HFFc6 (cell line): ENCODE measurements at places on chromosomes 5 and 9.
A peak's percentile ranks its signal among the peaks of the same experiment; 100 is the strongest.

DNA sequence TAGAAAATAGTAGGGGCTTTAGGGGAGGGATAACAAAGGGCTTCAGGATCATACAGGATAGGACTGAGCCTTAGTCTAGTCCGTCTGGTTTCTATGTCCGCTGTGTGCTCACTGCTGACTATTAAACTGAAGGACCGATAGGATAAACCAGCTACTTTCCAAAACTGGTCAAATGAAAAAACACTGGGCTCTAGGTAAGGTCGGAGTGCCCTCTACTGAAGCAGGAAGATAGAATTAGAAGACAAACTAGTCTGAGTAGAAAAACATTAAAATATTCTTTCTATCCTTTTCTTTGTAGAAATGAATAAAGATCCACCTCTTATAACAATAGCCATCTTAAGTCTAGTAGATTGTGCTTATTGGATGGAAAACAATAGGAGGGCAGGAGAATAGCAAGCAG, 133.6 kb downstream of the CEMIP2 start:
- DNase-seq = no peak

- no peak for DNase-seq
Measured at GRCh38 chr9:87642330-87643106, 83.4 kb upstream of the CTSL start.

DNA sequence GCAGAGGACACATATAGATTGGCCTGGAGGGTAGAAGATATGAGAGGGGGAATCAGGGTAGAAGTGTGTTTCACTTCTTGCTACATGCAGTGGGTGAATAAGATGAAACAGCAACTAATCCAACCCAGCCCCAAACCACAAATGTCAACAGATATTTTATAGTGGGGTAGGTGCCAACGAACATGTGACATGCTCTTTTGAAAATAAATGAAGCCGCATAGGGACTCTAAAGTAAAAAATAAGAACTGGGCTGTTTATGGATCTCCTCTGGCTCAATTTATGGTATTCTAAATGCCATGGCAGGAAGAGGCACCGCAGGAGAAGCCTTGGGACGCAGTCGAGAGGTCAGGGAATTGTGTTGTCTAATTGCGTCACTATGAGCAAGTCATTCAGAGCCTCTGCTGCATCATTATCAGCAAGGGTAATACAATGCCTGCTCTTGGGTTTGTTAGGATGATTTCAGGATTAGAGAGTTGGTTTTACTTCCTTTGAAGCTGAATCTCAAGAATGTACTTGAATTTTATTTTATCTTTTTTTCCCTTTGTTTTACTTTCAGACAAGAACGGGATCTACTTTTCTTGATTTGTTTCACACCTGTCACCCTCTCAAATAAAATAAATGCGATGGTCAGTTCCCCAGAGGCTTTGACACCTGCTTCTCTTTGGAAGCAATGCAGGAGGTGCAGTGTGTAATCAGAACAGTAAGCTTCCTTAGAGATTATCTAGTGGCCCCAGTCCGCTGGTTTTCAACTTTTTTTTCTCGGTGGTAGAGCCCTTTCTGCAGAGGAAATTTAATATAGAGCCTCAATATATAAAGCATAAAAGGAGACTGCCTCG, 375.6 kb upstream of the CLINT1 start:
- DNase-seq = no peak

DNA sequence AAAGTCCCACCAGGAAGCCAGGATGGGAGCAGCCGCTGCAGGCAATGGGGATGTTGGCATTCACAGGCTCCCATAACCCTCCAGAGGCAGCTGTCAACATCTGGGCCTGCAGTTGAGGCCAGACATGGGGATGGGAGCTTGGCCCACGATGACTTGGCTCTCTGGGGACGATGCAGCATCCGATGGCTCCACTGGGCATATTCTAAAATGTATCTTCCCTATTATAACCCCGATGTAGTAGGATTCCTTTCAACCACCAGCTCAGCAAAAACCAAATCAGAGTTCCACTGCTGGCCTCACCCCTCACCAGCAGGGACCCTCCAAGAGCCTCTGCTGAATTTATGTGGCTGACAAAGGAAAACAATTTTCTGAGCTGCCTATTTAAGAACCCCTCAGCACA, 7.1 kb downstream of the SPRY4 start:
- DNase-seq = no peak

- DNase-seq = peak; percentile 84
Measured at GRCh38 chr5:90529939-90530677, 724 bp upstream of the LYSMD3 start.

- no peak for DNase-seq
Measured at GRCh38 chr5:1503241-1504068, 20.3 kb downstream of the LPCAT1 start.

DNA sequence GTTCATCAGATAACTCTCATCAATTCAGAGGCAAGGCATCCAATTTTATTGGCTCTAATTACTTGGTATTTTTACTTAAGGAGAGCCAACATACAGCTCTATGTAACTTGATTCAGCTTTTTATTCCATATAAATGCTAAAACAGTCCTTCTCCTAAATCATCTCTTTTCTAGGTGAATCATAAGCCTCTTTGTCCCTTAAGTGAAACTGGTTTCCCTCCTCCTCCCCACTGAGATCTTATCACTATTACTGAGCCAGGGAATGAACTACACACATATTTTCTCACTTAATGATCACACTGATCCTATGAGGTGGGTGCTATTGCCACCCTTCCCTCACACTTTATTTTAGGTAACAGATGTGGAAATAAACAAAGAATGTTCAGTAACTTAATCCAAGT, 1143.8 kb downstream of the MAT2B start:
- no peak for DNase-seq

GRCh38 chr9:38062498-38063362, 6.3 kb downstream of the SHB start:
- peak; percentile 90 for DNase-seq

- no peak for DNase-seq
Measured at GRCh38 chr5:138354387-138354786, 1.9 kb downstream of the KDM3B start.

GRCh38 chr9:124906966-124907365, 33.9 kb downstream of the GOLGA1 start:
- no peak for DNase-seq

GRCh38 chr9:109179801-109180523, 12.9 kb upstream of the FRRS1L start:
- no peak for DNase-seq

- DNase-seq = peak; percentile 73
Measured at GRCh38 chr9:98502976-98503325, 205.8 kb downstream of the GABBR2 start.

DNA sequence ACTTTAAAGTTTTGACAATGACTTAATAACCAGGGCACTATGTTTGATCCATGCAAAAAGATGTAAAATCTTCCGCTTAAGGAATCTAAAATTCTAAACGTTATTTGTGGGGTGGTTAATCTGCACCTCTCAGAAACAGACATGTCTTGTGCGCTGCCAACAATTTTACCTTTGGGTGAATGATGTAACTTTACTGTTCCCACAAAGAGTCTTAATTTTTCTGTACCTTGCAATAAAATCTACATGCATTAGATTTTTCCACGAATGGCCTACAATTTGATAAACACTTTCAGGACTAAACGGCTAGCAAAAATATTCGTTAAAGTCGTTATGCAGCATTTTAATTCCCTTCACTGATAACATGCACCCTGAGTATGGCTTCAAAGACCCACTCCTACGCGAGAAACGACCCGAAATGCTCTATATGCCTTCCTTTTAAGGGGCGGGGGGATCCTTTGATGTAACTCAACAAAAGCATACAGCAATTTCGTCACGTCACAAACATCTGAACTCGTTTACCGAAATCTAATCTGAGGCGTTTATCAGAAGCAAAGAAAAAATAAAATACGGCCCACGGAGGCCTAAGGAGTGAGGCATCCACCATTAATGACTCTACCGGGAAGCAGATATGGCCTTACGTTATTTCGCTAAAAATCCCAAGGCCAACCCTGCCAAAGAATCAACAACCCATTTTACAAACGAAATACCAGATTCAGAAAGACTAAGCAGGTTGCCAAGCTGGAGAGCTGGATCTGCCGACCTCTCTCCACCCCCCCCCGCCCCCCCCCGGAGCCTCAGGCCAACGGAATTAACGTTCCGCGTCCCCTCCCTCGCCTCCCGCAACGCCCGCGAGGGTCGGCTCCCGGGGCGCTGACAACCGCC, 621 bp downstream of the AK6 start:
- DNase-seq = peak; percentile 31

DNA sequence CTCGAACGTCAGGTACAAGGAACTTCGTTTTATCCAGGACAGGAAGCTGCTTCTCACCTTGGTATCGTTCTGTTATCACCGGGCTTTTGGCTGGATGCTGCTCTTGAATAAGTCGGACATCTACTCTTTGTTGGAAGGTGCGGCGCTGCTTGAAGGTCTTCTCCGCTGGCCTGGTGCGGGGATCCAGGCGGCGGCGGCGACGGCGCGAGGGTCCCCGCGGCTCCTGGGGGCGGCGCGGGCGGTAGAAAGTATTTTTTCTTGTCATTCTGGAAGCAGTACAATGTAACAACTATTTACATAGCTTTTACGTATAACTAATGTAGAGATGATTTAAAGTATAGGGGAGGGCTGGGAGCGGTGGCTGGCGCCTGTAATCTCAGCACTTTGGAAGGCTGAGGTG, 52.3 kb downstream of the ACER2 start:
- no peak for DNase-seq

DNA sequence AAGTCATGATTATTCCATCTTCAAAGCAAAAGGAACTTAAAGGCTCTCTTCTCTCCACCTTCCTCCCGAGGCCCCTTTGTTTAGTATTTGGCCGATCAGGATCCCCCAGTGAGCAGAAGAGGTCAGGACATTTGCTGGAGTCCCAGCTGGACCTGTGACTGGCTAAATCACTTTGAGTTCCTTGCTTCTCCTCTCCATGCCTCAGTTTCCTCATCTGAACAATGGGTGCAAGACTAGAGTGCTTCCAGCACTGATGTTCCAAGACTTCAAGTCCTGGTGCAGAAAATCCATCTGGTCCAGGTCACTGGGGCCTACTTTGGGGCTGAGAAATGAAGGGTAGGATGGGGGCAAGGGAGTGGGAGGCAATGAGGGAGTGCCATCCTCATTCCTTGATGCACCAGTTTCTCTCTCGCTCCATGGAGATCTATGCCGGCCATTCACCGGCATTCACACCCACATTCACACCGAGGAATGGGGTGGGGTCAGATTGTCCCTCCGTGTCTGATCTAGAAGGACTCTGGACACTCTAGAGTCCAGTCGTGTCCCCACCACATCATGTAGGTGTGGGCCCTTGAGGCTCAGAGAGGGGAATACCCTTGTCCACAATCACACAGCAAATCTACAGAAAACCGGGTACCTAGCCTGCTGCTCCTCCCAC, 38.7 kb upstream of the IL17B start:
- no peak for DNase-seq

- DNase-seq = peak; percentile 93
Measured at GRCh38 chr5:151745071-151745705, 13.2 kb downstream of the ATOX1 start.

DNA sequence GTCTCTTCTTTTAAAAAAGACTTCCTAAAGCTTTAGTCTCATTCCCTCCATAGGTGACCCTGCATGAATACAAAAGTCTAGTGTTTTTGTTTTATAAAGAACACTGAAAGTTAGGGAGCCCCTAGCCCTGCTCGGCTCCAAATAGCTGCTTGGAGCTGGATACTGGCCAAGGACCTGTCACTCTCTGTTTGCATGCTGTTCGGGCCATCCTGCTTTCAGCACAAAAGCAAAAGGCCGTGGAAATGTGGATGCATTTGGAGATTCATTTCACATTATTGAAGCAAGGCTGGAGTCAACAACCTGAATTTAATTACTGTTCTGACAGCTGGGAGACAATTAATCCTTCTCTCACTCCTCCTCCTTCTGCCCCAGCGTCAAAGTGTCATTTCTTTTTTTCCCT, 151.7 kb upstream of the NMUR2 start:
- no peak for DNase-seq

DNA sequence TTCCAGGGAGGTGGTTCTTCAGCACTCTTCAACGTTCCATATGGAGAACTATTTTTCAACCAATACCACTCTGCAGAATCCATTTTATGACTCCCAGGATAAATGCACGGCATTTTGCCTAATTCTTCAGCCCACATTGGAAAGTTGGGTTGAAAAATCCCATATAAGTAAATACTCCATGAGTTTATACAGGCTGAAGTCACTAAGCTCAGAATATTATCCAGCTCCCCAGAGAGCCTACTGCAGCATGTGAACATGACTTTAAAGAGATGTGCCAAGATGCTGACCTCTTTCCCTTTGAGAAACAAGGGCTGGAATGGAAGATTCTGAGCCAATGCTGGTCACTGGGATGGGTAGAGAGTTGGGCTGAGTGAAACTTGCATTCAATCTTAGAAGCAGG, 111.9 kb upstream of the SLIT3 start:
- DNase-seq = no peak

GRCh38 chr5:163574472-163575440, 69.3 kb downstream of the MAT2B start:
- no peak for DNase-seq

DNA sequence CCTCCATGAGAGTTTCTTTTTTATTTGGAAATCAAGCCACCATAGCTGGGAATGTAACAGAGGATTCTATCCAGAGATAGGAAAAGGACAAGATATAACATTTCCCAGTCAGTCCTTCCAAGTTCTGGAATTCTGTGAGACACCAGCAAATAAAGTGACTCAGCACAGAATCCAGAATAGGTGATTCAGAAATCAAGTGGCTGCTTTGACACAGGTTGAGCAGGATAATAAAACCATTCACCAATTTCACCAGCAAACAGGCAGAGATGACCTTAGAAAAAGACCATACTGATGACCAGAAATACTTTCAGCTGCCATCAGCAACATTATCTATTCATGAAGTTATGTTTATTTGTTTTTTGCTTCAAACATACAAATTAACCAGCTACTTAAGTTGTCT, 491.5 kb upstream of the TUSC1 start:
- peak; percentile 33 for DNase-seq

DNA sequence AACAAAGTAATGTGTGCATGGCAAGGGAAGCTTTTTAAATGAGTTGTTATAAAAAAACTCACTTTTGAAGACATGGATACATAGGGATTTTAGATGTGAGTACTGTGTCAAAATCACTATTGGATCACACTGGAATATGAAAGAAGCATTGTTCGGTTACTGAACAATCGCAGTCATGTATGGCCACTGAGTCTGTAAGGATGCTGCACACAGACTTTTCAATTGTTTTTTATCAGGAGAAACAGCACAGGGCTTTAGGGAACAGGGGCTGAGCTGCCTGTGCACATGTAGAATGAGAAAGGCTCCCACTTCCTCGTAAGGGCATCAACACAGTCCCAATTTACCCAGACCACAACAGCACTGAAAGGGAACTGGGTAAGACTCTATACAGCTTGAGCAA, 1333.9 kb upstream of the DMAC1 start:
- DNase-seq = no peak

DNA sequence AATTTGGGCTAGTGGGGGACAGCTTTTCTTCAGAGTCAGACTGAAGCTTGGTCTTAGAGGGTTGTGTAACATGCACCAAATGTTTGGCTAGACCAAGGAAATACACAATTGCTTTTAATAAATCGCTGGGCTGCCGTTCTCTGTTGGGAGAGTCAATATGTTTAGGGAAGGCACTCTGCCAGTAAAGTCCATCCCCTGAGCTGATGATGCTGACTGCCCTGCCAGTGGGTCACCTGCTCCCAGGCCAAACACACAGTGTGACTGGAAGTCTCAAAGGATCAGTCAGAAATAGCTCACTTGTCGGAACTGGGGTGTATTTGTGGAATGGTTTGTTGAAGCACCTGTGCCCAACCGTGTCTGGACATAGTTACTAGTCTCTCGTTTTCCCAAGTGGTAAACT, 17.9 kb upstream of the ZNF474 start:
- DNase-seq = no peak
